ENCODE measurements at places on chromosomes 7 and 10.

DNA sequence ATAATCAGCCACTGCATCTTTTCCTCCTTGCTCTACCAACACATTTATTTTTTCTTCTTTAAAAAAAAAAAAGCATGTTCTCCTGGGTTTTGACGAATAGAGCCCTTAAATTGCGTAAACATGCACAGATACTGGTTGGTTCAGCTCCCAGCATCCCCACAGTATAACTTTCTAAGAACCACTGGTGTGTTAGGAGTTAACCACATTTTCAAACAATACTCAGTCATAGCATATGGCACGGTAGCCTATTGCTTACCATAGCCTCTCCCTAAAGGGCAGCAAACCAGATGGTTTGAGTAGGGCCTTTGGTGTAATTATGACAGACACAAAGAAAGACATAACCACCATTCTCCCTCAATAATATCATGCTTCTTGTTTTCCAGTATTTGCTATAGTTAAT, 145.0 kb downstream of the LRRC4 start:
- no peak for DNase-seq

DNA sequence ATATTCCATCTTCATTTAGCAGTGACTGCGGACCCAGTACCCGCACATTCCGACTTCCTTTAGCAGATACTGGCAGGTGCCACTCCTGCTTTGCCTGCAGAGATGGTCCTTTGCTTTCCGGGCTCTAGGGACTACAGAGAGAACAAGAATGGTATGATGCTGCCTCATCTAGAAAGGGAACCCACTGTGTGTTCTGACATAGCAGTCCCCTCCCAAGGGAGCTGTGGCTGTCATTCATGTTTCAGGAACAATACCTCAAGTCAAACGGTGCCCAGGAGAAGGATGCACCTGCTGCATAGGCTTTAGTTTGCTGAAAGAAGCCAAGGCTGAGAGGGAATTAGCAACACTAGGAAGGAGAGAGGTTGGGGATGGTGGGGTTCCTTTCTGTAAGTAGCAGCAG, 15.9 kb upstream of the TMEM72 start:
- DNase-seq = no peak

- DNase-seq = no peak
Observed at GRCh38 chr7:134276951-134277350, 39.8 kb downstream of the SLC35B4 start.

GRCh38 chr7:73827567-73828106, 3.2 kb upstream of the CLDN4 start:
- DNase-seq = no peak

DNA sequence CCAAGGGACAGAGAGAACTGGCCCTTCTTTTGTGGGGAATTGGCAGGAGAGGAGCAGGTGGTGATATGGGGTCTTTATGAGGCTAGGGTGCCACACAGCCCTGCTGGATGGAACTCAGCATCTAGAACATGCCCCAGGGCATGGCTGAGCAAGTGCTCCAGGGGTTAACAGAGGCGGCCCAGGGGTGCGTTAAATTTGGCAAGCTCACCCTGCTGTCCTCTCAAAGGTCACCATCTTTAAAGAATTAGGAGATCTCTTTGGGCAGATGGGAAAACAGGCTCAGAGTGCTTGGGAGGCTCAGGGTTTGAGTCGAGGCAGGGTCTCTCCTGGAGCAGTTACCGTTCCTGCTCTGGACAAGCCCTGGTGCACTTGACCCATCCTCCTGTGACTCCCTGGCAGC, 21.4 kb upstream of the UNC5B start:
- DNase-seq = no peak

DNA sequence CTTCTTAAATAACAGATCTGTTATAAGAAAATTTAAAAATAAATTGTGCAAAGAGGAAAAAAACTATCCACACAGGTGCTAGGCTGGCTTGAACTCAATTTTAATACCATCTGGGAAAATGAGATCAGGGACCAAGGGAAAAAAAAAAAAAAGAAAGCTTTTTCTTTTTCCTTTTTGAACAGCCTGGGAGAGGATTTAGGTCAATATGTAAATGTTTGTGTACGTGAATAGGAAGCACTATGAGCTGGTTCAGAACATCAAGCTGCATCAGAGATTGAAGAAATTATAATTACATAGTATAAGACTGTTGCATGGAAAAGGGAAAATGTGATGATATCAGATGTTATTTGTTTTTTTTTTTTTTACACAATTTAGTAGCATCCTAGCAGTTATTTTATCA, 548.0 kb downstream of the ARL4A start:
- no peak for DNase-seq

GRCh38 chr7:114885836-114886235, 36.1 kb upstream of the MDFIC start:
- DNase-seq = no peak

DNA sequence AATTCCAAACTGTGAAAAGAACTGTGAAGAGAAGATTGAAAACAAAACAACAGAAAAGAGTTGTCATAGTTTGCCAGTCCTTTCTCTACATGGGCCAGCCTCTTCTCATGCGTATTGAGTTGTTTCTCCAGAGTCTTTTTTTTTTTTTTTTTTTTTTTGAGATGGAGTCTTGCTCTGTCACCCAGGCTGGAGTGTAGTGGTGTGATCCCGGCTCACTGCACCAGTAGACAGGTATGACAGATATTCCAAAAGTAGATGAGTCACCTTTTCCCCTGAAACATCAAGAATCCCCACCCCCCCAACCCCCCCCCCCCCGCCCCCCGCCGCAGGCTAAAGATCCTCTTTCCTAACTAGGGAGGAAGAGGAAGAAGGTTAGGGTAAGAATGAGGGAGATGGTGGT, 15.6 kb upstream of the KMT2C start:
- DNase-seq = no peak

DNA sequence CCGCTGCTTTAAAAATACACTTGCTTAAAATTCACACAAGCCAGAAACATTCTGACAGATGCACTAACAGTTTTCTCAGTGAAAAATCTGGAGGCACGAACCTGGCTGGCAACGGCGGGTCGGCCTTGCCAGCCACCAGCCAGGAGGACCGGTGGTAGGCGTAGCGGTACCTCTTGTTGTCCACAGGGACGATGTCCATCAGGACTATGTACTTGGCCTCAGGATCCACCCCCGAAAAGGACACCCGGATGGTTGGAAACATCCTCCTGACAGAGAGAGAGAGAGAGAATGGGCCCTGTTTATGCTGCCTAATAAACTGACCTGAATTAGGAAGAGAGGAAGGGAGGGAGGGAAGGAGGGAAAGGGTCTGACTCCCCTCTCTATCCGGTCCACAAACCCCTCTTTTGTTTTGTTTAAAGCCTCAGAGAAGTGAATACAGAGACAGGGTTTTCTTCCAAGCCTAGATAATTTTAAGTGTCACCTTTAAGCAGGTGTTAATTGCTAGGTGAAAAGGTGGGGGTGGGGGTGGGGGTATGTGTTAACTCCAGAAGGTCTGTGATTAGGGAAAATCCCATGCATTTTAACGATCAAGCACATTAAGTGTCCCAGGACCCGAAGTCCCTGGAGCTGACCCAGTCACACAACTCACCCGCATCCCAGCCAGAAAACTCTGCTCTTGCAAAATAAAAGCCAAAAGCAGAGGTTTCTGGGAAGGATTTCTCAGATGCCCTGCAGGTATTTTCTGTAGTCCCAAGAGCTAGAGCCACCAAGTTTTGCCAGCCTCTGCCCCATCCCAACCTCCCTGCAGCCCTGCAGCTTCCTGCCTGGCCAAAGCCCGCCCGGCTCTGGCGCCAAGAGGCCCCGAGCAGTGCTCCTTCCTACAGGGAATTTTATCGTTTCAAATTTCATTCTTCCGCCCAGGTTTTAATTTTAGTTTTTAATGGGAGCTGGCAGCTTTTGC, 5.0 kb downstream of the TBX20 start:
- no peak for DNase-seq

DNA sequence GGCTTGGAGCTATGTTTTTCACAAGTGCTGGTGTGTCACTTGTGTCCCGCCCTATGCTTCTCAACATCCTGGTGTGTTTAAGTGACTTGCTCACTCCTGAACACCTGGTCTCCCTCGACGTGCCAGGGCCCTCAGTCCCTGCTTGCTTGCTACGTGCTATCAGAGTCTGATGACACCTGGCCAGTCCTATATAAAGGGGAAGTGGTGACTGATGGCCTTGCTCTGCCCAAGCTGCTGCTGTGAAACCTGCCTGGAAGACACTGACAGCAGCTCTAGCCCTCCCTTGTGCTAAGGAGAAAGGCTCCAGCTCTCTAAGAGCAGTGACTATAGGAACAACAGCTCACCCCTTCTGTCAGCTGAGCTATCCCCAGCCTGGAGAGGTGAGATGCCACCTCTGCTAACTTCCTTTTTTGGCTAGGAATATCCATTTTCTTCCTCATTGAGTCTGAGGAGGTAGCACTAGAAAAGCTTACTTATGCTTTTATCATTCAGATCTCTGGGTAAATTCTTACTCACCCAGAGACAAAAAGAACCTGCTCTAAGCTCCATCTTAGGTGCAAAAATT, 77.2 kb upstream of the PLXNA4 start:
- DNase-seq = no peak
